ENCODE measurements at places on chromosomes 3 and 15.

DNA sequence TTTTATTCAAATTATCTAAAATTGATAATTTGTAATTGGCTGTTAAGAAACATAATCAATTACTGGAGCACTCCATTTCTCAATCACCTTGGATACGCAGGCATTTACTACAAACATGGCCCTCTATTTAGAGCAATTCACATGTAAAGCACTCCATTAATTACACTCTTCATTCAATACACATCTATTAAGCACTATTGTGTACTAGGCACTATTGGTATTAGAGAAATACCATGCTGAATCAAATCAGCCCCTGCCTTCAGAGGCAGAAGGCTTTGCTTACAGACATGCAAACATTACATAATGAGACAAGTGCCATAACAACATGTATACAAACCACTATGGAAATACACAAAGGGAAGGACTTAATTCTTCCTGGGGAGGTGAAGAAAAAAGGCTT lies 69.1 kb downstream of the PEAK1 start:
- DNase-seq = no peak

DNA sequence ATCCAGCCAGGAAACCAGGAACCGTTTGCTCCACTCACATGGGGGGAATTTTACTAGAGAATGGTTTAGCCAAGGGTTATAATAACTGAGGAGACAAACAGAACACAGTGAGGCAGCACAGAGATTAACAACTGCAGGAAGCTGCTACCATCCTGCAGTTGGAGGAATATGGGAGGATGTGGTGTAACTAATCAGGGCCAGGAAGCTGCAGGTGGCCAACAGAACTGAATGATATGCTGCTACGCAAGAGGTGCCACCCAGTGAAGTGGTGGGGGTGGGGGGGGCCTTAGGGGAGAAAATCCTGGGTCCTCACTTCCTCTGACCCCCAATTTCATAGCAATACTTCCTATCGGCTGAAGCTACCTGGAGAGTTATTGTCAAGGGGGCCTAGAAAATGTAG lies 306.4 kb upstream of the STT3B start:
- no peak for DNase-seq

- DNase-seq = peak; percentile 20
Measured at GRCh38 chr15:88954431-88955277, 41.5 kb upstream of the MFGE8 start.

- no peak for DNase-seq
Measured at GRCh38 chr3:162437480-162437879, 940.9 kb downstream of the OTOL1 start.

- peak; percentile 74 for DNase-seq
Measured at GRCh38 chr3:46662771-46663551, 30.5 kb downstream of the ALS2CL start.

DNA sequence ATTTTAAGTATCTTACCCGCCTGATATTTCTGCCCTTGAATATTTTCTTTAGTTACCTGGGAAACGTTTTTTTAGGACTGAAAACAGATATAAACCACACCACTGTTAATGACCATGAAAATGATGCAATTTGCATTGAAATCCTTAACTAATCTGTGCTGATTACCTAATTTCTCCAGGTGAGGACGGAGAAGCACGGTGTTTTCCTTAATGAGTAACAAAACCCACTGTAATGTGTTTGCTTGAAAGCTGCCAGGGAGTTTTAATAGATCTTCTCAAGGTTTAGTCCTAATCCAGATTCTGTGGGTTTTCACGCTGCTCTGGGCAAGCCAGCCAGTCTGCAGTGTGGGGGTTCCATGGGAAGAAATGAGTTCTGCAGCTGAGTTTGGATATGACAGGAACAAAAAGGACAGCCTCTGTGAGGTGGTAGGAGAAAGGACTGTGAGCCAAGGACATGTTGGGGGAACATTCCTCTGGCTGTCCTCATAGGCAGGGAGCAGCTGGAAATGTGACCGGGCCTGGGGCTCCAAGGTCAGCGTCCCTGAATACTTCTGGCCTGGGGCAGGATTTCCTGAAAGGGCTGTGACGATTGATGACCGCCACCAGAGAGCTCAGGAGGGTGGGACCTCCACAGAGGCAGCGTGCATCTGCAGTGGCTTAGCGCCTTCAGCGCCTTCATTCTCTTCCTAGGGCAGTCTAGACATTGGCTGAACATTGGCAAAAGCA lies 18.6 kb downstream of the THSD4 start:
- no peak for DNase-seq

GRCh38 chr3:149894205-149894604 lies 76.5 kb downstream of the PFN2 start:
- DNase-seq = no peak

GRCh38 chr15:57890351-57890750 lies 175.2 kb downstream of the ALDH1A2 start:
- peak; percentile 57 for DNase-seq

DNA sequence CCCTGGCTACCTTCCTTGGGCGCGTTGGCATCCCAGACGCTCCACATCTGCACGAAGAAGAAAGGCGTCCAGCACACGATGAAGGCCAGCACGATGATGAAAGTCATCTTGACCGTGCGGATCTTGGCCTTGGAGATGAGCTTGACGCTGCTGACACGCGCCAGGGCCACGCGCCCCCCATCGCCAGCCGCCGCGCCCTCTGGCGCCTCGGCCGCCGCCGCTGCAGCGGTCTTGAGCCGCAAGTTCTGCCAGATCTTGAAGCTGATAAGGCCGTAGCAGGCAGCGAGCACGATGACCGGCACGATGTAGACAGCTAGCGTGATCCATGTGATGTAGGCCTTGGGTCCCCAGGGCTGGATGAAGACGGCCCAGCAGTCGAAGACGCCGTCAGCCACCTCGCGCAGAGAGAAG lies 2.2 kb downstream of the OXTR start:
- no peak for DNase-seq

DNA sequence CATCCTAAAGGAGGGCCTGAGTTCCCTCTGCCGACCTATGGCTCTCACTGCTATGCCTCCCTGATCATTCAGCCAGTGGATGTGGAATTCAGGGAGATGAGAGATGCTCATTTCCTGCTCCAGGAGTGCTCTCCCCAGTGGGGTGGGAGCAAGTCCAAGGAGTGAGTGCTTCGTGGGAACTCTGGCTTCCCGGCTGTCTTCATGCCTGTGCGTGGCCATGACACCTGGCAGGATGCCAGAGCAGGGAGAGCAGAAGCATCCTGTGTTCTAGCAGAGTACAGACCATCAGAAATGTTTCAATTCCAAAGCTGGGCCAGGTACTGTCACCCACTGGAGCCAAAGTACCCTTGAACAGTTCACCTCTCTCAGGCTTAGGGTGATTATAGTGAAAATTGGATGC lies 45.1 kb downstream of the APH1B start:
- peak; percentile 40 for DNase-seq

DNA sequence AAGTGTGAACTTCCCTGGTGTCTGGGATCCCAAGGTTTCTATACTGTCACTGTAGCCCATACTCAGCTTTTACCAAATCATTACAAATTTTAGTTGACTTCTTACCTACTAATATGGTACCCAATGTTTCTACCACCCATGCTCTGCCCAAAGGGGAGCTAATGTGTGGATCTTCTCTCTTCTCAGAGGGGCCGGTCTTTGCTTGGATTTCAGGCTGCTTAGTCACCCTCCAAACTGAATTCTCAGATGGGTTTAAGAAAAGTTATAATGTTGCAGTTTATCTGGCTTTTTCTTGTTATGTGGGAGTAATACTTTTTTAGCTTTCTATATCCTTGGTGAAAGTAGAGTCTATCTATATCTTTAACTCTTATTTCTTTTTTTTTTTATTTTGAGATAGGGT lies 67.1 kb upstream of the AKAP13 start:
- DNase-seq = peak; percentile 19

- no peak for DNase-seq
Measured at GRCh38 chr3:185519021-185519420, 20.2 kb upstream of the TMEM41A start.

GRCh38 chr15:25695875-25696760 lies 167.0 kb downstream of the ATP10A start:
- no peak for DNase-seq

- DNase-seq = no peak
Measured at GRCh38 chr3:141386611-141387111, 18.4 kb downstream of the ZBTB38 start.

DNA sequence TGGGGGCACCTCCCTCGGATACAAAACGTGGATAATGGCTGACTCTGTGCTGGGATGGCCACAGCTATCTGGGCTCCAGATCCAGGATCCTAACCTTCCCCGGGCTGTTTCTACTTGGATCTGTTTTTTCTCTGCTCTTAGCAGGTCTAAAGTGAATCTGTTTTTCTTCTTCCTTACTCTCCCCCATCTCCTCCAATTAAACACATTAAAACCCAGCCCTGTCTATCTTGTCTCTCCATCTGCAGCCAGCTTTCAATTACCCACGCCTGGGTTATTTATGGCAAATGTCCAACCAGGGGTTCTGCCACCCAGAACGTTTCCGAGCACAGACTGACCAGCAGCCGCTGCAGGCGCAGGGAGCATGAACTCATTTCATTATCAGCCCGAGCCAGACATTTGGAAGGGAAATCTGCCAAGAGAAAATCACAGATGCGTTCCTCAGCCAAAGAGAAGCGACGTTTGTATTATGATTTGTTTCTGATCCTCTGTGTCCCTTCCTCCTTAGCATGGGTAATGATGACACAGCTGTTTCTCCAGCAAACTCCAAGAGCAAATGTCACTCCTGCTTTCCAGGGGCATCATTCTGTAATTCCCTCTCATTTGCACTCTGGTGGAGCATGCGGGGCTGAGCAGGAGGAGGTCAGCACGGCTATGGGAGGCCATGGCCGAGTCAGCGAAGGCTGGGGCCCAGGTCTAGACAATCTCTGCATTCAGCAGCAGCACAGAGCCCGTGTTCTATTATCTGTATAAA lies 42.0 kb downstream of the UMPS start:
- peak; percentile 61 for DNase-seq

GRCh38 chr3:134892326-134892725 lies 97.3 kb downstream of the EPHB1 start:
- DNase-seq = no peak

DNA sequence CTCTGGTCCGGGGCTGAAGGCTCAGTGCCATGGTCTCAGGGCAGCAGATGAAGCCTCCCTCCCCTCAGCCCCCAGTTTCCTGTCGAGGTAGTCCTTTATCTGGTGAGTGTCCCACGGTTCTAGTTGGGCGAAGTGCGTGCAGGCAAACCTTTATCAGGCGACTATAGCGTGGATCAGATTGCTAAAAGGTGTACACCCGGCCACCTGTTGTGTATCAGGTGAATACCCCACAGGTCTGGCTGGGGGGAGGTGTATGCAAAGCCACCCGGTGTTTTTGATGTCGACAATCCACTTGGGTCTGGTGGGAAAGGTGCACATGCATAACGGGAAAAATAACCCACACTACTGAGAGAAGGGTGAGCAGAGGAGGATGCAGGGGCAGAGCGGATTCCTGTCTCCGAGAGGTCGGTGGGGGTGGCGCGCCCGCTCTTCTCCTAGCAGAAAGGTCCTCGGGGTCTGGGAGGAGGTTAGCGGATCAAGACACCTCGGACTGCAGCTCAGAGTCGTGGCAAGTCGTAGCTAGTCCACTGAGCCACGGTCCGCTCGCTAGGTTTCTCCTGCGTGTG lies 507 bp downstream of the SLC12A6 start:
- DNase-seq = no peak

- no peak for DNase-seq
Measured at GRCh38 chr3:112357930-112358780, 25.2 kb downstream of the CD200 start.

DNA sequence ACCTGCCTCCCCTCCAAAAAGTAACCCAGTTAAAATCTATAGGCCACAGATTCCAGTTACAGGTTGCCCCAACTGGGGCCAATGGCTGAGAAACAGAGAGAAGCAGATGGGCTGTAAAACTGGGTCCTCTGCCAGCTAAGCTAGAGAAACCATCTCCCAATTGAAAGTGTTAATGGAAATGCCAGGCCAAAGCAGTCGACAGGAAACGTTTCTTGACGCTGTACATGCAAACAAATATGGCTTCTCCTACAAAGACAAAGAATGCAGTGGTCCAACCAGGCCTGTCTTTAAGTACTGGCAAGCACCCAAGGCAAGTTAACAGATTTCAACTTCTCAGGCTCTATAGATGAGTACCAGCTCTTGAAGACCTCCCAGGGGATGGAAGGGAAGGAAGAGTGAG lies 71.3 kb downstream of the MAGI1 start:
- no peak for DNase-seq

- DNase-seq = no peak
Measured at GRCh38 chr15:83919319-83919830, 265.5 kb downstream of the ADAMTSL3 start.

GRCh38 chr3:65855370-65856100 lies 183.2 kb downstream of the MAGI1 start:
- peak; percentile 69 for DNase-seq

DNA sequence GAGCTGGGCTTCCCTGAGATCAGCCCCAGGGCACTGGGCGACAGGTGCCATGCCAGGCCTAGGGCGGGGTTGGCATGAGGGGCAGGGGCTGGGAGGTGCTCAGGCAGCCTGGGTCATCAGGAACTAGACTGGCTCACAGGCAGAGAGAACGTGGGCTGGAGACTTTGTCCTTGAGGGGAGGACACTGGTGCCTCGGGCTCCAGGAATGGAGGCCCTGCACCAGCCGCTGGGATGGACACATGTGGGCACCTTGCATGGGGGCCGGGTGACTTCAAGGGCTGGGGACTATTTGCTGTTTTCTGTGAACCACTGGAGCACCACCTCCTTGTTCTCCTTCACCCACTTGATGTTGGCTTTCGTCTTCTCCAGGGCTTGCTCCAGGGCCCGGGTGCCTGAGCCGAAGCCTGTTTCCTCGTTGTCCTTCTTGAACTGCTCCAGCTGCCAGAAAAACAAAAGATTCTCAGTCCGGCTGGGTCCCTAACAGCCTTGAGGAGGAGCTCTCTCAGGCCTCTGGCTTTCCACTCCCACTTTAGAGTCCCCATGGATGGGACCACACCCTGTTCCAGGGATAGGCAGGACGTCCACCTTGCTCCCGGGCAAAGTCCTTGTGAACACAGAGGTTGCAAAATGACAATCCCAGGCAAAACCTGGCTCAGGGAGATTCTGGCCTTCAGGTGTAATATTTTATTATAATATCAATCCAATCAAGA lies 9.1 kb downstream of the MESP2 start:
- DNase-seq = no peak

GRCh38 chr15:42491539-42492225 lies 741 bp upstream of the ZNF106 start:
- peak; percentile 63 for DNase-seq

GRCh38 chr3:58639001-58639400 lies 27.6 kb downstream of the FAM3D start:
- no peak for DNase-seq

DNA sequence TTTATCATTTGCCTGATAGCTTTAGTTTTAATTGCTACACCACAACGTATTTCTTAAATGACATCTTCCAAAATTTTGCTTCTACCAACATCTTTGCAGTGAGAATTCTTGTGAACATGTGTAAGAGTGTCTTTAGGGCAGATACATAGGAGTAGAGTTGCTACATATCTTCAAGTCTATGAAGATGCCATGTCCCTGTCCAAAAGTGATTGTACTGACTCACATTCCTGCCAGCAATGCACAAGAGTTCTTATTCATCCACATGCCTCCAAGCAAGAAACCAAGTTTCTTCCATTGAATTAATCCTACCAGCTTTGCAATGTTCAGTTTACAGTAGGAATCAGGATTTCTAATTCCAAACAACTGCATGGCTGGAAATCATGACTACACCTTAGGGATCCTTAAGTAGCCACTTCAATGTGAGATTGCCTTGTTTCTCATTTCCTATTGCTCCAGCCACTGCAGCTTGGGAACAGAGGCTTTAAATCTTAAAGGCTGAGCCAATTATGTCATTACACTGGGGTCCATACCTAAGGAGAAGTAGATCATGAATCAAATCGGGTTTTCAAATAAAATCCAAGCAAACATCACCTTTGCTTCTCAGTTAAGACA lies 44.5 kb downstream of the BCL2L10 start:
- no peak for DNase-seq

GRCh38 chr3:129487183-129487867 lies 41.1 kb upstream of the RHO start:
- no peak for DNase-seq

Measured in AG08395 (cell line).